Fibroblast of skin of right quadriceps (primary cell): ENCODE measurements at places on chromosomes 3 and 15.

- DNase-seq = no peak
Observed at GRCh38 chr3:128648940-128649663, 1.5 kb downstream of the RPN1 start.

DNA sequence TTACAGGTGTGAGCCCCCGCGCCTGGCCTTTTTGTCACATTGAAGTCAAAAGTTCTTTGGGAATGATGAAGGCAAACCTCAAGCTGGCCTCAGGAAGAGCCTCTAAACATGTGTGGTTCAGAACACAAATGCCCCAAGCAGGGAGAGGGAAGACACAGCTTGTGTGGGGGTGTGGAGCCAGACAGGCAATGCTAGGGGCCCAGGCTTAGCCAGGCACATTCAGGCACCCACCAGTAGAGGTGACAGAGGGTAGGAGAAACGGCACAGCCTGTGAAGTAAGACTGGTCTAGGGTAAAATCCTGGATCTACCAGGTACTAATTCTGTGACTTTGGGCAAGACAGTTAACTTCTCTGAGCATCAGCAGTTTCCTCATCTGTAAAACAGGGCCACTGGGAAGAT, 3.5 kb downstream of the HDC start:
- no peak for DNase-seq

- no peak for DNase-seq
Observed at GRCh38 chr3:104257486-104257885, 1109.2 kb upstream of the ALCAM start.

GRCh38 chr3:98557324-98558010, 25.7 kb downstream of the GPR15 start:
- no peak for DNase-seq

GRCh38 chr3:113614402-113614801, 82.0 kb downstream of the USF3 start:
- no peak for DNase-seq

DNA sequence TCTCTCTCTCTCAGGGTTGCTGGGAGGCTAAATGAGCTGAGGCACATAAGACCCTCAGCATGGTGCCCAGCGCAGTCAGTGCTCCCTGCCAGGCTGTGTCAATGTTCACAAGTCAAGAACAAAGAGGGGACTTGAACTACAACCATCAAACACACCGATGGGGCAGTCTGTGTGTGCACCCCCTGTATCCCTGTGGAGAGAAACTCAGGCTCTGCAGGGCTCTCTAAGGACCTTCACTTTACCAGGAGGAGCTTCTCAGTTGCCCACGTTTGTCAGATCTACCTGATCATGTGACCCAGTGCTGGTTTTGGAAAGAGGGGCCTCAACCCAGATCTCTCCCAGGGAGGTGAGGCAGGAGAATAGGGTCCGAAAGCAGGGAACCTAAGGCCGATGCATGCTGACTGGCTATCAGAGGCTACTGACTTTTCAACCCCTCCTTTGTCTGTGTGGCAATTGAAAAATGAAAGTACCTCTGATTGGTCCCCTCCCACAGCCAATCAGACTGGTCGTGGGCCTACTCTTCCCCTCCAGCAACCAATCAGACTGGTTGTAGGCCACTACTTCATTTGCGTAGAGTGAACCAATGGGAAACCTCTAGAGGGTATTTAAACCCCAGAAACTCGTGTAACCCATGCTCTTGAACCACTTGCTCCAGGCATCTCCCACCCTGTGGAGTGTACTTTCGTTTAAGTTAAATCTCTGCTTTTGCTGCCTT, 34.0 kb downstream of the RHCG start:
- peak; percentile 21 for DNase-seq

GRCh38 chr15:100169615-100170290, 172.0 kb downstream of the ADAMTS17 start:
- DNase-seq = no peak

DNA sequence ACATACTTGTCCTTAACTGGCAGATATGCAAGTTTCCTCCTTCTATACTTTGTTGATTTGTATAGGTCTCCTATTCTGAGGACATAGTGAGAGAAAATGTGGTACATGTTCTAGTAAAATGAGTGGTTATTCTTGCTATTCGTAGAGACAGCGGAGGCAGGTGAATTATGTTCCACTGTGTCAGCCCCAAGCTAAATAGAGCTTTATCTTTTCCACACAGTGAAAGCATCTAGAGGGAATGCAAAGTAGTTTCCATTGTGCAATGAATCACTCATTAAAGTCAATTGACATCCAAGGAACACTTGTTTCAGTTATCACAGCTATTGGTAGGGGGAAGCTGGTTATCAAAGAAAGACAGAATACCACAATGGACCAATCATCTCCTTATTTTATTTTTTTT, 262.4 kb downstream of the NLGN1 start:
- no peak for DNase-seq
